ENCODE measurements at places on chromosomes 2 and 18.

- no peak for DNase-seq
These were observed 92.2 kb upstream of the CDKL4 start for GRCh38 chr2:39335930-39336329.

GRCh38 chr2:240917684-240918257, 11.6 kb downstream of the CROCC2 start:
- DNase-seq: no peak

DNA sequence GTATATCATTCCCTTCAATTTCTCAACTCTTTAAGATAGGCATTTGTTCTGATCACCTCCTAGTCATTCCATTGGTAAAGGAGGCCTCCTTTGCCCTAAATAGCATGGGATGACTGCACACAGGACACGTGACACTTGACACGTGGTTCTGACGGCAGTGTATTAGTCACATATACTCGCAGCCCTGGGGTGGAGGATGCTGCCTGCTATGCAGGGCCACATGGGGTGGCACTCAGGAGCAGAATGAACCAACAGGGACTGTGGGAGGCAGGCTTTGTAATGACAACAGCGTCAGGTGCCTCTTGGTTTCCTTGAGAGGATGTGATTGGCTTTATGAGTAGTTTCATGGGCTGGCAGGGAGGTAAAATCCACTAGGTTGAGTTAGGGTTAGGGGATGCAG, 9.3 kb upstream of the KCNS3 start:
- no peak for DNase-seq

DNA sequence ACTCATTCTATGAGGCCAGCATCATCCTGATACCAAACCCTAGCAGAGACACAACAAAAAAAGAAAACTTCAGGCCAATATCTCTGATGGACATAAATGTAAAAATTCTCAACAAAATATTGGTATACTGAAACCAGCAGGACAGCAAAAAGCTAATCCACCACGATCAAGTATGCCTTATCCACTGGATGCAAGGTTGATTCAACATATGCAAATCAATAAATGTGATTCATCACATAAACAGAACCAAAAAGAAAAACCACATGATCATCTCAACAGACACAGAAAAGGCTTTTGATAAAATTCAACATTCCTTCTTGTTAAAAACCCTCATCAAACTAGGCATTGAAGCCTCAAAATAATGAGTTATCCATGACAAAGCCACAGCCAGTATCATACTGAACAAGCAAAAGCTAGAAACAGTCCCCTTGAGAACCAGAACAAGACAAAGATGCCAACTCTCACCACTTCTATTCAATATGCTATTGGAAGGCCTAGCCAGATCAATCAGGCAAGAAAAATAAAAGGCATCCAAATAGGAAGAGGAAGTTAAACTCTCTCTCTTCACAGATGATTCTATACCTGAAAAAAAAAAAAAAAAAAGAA, 45.3 kb downstream of the RTTN start:
- no peak for DNase-seq

GRCh38 chr2:383888-384287, 96.0 kb upstream of the ALKAL2 start:
- DNase-seq: no peak

- no peak for DNase-seq
These were observed 12.1 kb downstream of the FAM168B start for GRCh38 chr2:131081190-131081589.

- DNase-seq: no peak
These were observed 94.3 kb downstream of the OLA1 start for GRCh38 chr2:174153757-174154680.

Measured in stimulated activated CD4-positive, alpha-beta T cell treated with anti-CD3 and anti-CD28 coated beads, TNF-alpha, amount 100 ng/mL, for 1 hour (primary cell).